ENCODE measurements at places on chromosomes 4 and X. TPM values are rescaled to one million over a fixed set of nuclear protein-coding genes. Genes with fewer than 3 reads are reported as not detected.

The CXCL5 gene
- total RNA-seq: not detected

GRCh38 chrX:335758-336155 is 17.2 kb upstream of the GTPBP6 start:
- no peak overlapping the region for H3K4me3 ChIP-seq
- peaks cover 7% of the 10 kb centered on the region for H3K27me3 ChIP-seq
- no peaks in the 10 kb centered on the region for H3K4me1 ChIP-seq
- no peak overlapping the region for H3K27ac ChIP-seq
- no peak for DNase-seq

- no peak for DNase-seq
- peak overlapping the region; percentile 27 for H3K27ac ChIP-seq
- H3K36me3 ChIP-seq: no peaks in the 10 kb centered on the region
- no peaks in the 10 kb centered on the region for H3K27me3 ChIP-seq
- H3K4me1 ChIP-seq: no peaks in the 10 kb centered on the region
Measured at GRCh38 chrX:123184866-123185276, 793 bp downstream of the GRIA3 start.

DNA sequence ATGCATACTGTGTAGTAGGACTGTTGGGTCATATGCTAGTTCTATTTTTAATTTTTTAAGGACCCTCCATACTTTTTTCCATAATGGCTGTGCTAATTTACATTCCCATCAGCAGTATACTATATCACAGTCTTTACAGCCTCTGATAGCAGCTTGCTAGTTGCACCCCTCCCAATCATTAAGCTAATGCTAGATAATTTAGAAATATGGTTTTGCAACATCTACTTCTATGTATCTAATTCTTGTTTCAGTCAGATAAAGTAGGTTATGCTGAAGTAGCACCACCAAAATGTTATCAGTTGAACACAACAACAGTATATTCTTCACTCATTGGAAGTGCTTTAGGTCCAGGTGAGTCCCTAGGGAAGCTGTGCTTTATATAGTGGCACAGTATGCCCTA is 522.7 kb upstream of the HTR2C start:
- DNase-seq: no peak
- H3K4me3 ChIP-seq: no peak overlapping the region
- H3K4me1 ChIP-seq: no peaks in the 10 kb centered on the region
- no peak overlapping the region for H3K27ac ChIP-seq
- no peaks in the 10 kb centered on the region for H3K27me3 ChIP-seq

DNA sequence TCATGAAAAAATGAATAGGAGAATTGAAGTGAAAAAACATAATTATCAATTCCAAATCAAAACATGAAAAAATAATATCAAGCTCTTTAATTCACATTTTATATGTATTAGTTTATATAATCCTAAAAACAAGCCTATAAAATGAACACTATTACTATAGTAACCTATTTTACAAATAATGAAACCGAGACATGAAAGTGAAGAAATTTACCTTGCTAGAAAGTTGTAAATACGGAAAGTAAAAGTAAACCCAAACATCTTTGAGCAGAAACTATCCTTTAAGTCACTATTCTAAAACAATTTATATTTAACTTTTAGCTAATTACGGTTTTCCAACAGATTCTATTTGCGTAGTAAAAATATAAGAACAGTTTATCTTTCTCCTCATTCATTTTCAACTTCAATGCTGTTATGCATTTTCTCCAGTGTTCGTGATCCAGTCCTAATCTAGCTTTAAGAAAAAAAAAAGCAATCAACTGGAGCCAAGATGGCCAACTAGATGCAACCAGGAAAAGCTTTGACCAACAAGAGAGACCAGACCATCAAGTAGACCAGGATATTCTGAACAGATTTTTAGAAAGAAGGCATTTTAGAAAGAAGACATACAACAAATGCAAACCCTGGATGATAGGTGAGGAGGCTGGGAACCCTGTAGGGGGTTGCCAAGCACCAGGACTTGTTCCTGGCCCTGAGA is 67.0 kb downstream of the DDX53 start:
- no peak overlapping the region for H3K27ac ChIP-seq
- no peaks in the 10 kb centered on the region for H3K27me3 ChIP-seq
- H3K4me3 ChIP-seq: no peak overlapping the region
- H3K36me3 ChIP-seq: no peaks in the 10 kb centered on the region
